ENCODE measurements at places on chromosomes 4 and X. TPM values are rescaled to one million over a fixed set of nuclear protein-coding genes. Genes with fewer than 3 reads are reported as not detected.

TLR1 gene
- total RNA-seq = 0.44 TPM

ARHGAP36 gene
- total RNA-seq = not detected

VEGFD gene
- 0.14 TPM for total RNA-seq

NR0B1 gene
- total RNA-seq = not detected

GABRE gene
- 15.1 TPM for total RNA-seq

SCFD2 gene
- total RNA-seq = 20.4 TPM

EXOC1L gene
- not detected for total RNA-seq

STARD8 gene
- 0.22 TPM for total RNA-seq

CTAG2 gene
- total RNA-seq = not detected

AMER1 gene
- 2.3 TPM for total RNA-seq

F8A1 gene
- total RNA-seq = 5.3 TPM

NAT8L gene
- total RNA-seq = 0.66 TPM

INPP4B gene
- 2.8 TPM for total RNA-seq

GPR173 gene
- total RNA-seq = 3.7 TPM

SULT1B1 gene
- total RNA-seq = not detected

UGT2B10 gene
- total RNA-seq = not detected

FAM199X gene
- total RNA-seq = 32.2 TPM

NXF3 gene
- total RNA-seq = not detected

FUNDC2 gene
- total RNA-seq = 30.4 TPM

TCEAL3 gene
- total RNA-seq = 12.9 TPM

GPM6B gene
- not detected for total RNA-seq

SASH3 gene
- total RNA-seq = not detected

THAP6 gene
- 17.7 TPM for total RNA-seq
